ENCODE measurements at places on chromosomes 7 and 10. TPM values are rescaled to one million over a fixed set of nuclear protein-coding genes. Genes with fewer than 3 reads are reported as not detected.

Gene IKZF1
- total RNA-seq: not detected

Gene KCNK18
- not detected for total RNA-seq

Gene STAM
- total RNA-seq: 52.5 TPM

Gene FAM20C
- total RNA-seq: 42.3 TPM

Gene FAM25G
- not detected for total RNA-seq

Gene LAMB1
- total RNA-seq: 222 TPM

Gene CNPY1
- not detected for total RNA-seq

Gene NIPSNAP2
- 49.2 TPM for total RNA-seq

Gene OR2A14
- total RNA-seq: not detected

Gene TRIM50
- not detected for total RNA-seq

Gene TRPV6
- not detected for total RNA-seq

Gene VWA2
- total RNA-seq: not detected

Gene CASP2
- total RNA-seq: 12.6 TPM

Gene LIPF
- not detected for total RNA-seq

Gene CNTNAP2
- total RNA-seq: not detected

Gene ZNF365
- total RNA-seq: 2.6 TPM

Gene GIMAP8
- not detected for total RNA-seq

Gene CADPS2
- total RNA-seq: 27.3 TPM

Gene ENTPD7
- total RNA-seq: 29.4 TPM

Gene CTBP2
- 49.1 TPM for total RNA-seq

Gene MYH16
- total RNA-seq: not detected

Gene LIPJ
- total RNA-seq: 0.11 TPM

Gene LIPK
- total RNA-seq: not detected

Gene LRRN3
- total RNA-seq: 0.26 TPM

Gene HOXA6
- total RNA-seq: 8.8 TPM

Gene SPOCK2
- total RNA-seq: 0.11 TPM
